ENCODE measurements at places on chromosomes 4 and X.

GRCh38 chr4:138890891-138891570 lies 124.5 kb upstream of the NOCT start:
- no peak for DNase-seq

DNA sequence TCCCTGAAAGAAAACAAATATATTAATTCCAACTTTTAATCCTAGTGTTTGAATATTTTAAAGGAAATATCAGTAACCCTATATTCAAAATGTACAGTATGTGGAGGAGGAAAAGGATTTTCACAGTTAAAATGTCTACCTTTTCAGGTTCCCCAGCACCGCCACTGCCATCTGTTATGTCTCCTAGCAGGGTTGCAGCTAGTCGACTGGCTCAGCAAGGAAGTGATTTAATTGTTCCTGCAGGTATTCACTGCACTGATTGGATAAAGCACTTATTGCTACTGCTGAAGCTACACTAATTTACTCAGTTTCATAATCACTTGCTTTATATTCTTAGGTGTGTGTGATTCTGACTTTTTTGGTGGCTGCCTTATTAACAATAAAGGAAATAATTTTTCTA lies 65.5 kb upstream of the FHDC1 start:
- no peak for DNase-seq

- no peak for DNase-seq
Measured at GRCh38 chr4:87551361-87551760, 22.2 kb upstream of the SPARCL1 start.

- DNase-seq: no peak
Measured at GRCh38 chr4:124974152-124974551, 261.6 kb upstream of the ANKRD50 start.

- no peak for DNase-seq
Measured at GRCh38 chrX:39043838-39044550, 242.7 kb downstream of the MID1IP1 start.

DNA sequence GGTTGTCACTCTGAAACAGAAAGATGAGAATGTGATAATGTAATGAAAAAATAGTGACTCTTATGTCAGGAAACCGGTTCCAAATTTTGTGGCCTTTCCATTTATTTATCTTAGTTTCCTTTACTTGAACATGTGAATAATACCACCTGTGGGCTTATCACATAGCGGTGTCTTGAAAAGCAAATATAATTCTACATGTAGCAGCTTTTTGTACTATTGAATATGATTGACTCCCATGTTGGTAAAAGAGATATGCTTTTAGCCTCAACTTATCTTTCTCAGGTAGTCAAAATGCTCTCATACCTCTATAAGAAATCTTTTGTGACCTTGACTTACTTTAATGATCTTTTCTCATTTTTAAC lies 12.0 kb downstream of the PRDM8 start:
- no peak for DNase-seq

DNA sequence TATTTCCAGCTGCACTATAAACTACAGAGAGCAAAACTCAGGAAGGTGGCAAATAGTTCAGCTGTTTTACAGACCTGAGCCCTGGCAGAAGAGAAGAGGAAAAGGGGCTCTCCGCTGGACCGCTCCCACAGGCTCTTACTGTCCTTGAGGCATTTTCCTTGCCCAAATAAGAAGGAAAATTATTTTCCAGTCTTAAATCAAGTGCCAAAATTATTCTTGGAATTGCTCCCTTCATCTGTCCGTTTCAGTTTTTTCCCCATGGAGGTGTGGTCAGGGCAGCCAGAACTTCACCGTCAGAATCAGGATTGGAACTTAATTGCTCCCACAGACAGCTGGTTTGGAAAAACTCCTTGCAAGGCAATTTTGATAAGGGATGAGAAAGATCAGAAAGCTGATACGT lies 35.2 kb upstream of the SPINK2 start:
- no peak for DNase-seq

GRCh38 chr4:148747721-148748268 lies 305.6 kb upstream of the NR3C2 start:
- DNase-seq: no peak

- DNase-seq: no peak
Measured at GRCh38 chrX:44314808-44315207, 28.7 kb downstream of the EFHC2 start.

DNA sequence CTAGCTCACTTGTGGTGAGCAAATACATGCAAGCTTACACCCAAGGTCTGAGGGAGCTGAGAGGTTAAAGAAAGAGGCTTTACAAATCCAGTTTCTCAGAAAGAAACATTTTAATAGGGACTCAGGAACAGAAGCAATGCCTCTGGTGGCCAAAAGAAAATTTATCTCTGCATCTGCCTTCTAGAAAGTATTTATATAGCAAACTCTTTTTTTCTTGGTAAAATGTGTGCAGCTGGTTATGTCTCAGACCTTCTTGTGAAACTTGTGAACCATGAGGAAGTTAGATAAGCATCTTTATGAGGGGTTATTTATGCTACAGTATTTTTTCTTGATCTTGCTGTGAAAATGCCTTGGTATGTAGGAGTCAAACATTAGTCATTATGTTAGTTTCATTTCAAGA lies 48.5 kb upstream of the CYSLTR1 start:
- no peak for DNase-seq

GRCh38 chr4:46185766-46186165 lies 61.9 kb upstream of the GABRG1 start:
- DNase-seq: no peak

DNA sequence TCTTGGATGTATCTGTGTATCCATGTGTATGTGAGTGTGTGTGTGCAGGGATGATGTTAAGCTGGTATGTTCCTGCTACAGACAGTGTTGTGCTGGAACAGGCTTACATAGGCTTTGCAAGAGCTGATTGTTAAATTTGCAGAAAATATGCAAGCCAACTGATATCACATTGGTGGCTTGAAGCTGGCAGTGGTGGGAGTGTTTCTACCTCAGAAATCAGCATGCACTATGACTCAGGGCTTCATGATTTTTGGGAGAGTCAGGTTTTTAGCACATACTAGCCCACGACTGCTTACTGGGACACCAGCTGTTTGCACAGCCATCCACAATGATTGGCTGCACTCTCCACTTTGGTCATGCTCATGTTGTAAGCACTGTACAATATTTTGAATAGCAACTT lies 261.8 kb downstream of the DHX15 start:
- DNase-seq: no peak

GRCh38 chr4:7909463-7910262 lies 30.0 kb downstream of the AFAP1 start:
- DNase-seq: no peak
